SK-N-SH (cell line): ENCODE measurements at places on chromosomes 4 and X.

- DNase-seq: no peak
Observed at GRCh38 chr4:8585721-8586212, 5.6 kb downstream of the GPR78 start.

DNA sequence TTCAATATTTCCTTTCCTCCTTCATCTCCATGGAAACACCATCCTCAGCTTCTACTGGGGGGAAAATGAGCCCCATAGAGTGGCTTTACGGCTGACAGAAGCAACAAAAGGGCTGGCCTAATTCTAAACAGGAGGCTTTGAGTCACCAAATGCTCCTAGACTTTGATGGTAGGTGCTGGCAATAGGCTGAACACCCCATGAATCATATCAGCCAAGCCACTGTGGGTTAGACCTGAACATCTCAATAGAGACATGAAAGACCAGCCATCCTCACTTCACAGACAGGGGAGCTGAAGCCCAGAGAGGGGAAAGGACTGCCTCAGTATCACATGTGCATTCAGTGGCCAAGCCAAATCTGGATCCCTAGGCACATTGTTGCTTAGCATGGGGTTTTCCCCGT, 107.6 kb downstream of the AMER1 start:
- DNase-seq: no peak

- no peak for DNase-seq
Observed at GRCh38 chr4:165766018-165766417, 107.0 kb upstream of the TLL1 start.

GRCh38 chrX:9122519-9123245, 88.8 kb upstream of the FAM9B start:
- DNase-seq: no peak

GRCh38 chrX:70034646-70035045, 15.1 kb downstream of the AWAT2 start:
- no peak for DNase-seq

DNA sequence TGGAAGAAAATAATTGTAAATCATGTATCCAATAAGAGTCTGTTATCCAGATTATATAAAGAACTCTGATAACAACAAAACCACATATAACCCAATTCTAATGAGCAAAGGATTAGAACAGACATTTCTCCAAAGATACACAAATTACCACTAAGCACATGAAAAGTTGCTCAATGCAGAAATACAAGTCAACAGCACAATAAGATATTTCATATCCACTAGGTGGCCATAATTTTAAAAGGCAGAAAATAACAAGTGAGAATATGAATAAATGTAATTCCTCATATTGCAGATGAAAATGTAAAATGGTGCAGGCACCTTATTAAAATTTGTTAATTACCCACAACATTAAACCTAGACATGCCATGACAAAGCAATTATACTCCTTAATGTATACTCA, 73.9 kb upstream of the ZCCHC13 start:
- DNase-seq: no peak

GRCh38 chrX:103464072-103464773, 55.1 kb downstream of the RAB40A start:
- DNase-seq: peak; percentile 37

DNA sequence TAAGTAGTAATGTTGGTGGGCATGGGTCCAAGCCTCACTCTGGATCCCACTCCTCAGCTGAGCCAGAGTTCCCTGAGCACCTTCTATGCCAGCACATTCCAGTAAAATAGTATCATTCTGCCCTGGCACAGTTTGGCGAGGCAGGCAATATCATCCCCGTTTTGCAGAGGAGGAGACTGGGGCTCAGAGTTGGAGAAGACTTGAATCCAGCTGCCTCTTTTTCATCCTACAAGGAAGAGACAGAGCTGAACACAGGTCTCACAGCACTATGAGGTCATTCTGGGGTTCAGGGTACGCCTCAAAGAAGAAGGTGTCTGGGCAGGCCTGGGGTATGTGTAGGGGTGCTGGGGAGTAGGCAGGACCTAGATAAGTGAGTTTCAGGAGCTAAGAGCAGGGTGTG, 103.9 kb upstream of the STX18 start:
- DNase-seq: no peak

- DNase-seq: no peak
Observed at GRCh38 chrX:133702230-133702629, 283.2 kb downstream of the GPC3 start.

- DNase-seq: no peak
Observed at GRCh38 chr4:119151161-119151560, 15.5 kb downstream of the MYOZ2 start.

- no peak for DNase-seq
Observed at GRCh38 chrX:55098691-55099090, 9.9 kb downstream of the PAGE2 start.

DNA sequence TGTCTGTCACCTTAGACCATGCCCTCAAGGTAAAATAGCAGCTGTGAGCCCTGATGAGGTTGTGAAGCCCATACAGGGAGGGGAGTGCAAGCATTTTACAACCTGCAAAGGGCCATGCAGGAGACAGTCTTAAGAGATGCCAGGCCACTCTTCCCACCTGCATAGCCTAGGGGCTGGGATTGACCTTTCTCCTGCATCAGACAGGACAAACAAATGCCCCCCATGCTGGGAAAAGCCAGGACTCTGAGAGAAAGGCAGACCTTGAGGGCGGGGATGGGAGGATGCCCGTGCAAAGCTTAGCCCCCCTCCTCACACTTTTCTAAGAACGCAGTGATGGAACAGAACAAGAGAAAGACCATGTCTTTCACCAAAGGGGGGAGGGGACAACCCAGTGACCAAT, 137.9 kb upstream of the MAMLD1 start:
- DNase-seq: no peak

- DNase-seq: no peak
Observed at GRCh38 chr4:135123632-135124031, 922.0 kb upstream of the PABPC4L start.

- DNase-seq: no peak
Observed at GRCh38 chr4:107600983-107601382, 119.1 kb downstream of the PAPSS1 start.

GRCh38 chr4:100189820-100190642, at the start of gene DDIT4L:
Gene DDIT4L (minus strand): TSS chr4:100190468. CDS start chr4:100189983, 485 bp downstream.
- peak; percentile 72 for DNase-seq

DNA sequence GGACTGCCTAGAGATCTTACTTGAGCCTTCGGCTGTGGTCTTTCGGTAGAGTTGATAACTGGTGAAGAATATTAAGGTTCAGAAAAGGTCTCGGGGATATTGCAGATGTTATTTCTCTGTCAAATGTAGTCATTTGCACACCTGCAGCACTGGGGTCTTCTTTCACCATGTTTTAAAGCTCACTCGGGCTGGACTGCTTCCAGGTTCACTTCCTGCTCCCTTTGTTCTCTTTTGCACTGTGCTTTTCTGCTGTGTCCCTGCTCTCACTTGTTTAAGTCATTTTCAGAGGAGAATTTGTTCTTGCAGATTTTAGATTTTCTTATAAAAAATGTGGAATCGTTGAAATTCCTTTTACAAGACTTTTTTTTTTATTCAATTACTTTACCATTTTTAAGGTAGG, 68.5 kb downstream of the BMPR1B start:
- DNase-seq: no peak

DNA sequence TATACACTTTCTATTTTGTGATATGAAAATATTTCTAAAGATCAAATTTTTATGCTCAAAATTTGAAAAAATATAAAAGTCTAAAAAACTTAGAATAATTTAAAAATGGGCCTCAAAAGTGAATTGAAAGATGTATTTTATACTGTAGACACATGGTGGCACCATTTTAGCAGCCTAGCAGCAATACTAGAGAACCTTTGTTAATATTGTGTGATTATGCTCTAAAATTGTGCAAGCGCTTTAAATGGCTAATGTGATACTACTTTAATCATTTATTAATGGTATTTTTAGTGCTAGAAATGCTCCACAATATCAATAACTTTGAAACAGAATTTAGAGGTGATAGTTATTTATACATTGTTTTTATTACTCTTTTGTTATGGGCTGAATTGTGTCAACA, 3.7 kb upstream of the GUF1 start:
- no peak for DNase-seq

DNA sequence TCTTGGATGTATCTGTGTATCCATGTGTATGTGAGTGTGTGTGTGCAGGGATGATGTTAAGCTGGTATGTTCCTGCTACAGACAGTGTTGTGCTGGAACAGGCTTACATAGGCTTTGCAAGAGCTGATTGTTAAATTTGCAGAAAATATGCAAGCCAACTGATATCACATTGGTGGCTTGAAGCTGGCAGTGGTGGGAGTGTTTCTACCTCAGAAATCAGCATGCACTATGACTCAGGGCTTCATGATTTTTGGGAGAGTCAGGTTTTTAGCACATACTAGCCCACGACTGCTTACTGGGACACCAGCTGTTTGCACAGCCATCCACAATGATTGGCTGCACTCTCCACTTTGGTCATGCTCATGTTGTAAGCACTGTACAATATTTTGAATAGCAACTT, 261.8 kb downstream of the DHX15 start:
- DNase-seq: no peak

GRCh38 chrX:137227151-137227550, 193.4 kb upstream of the GPR101 start:
- no peak for DNase-seq

GRCh38 chr4:110586131-110586850, 36.6 kb downstream of the PITX2 start:
- DNase-seq: peak; percentile 37

DNA sequence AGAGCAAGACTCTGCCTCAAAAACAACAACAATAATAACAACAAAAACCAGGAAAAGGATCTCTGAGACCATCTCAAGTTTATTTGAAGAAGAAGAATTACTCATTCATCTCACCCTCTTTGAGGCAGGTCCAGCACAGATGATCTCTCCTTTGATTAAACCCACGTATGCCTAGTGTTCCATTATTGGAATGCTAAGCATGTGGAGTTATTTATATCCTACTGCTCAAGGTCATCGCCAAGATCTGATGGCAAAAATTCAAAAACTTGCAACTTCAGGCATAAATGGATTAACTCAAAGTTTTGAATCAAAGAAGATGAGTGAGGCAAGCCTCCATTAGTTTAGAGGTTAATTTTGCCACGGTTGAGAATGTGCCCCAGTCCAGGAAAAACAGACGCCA, 184.2 kb downstream of the DHRSX start:
- DNase-seq: no peak

- no peak for DNase-seq
Observed at GRCh38 chr4:165864271-165864670, 8.8 kb upstream of the TLL1 start.

- no peak for DNase-seq
Observed at GRCh38 chr4:102554992-102555391, 53.8 kb downstream of the NFKB1 start.

DNA sequence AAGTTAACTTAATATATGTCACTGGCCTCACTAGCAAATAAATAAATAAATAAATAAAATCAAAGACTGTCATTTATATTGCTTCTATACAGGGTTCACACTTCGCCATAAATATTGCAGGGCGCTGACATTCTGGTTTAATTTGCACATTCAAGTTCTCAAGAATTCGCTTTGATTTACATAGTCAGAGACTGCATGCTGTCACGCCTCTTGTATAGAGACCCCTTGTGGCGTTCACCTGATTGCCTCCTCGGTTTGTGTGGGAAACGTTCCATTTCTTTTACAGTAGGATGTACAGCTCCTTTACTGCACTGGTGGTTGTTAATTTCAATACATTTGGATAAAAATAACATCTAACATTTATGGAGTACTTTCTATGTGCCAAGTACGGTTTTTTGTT, 71.3 kb upstream of the ADGRG2 start:
- no peak for DNase-seq

DNA sequence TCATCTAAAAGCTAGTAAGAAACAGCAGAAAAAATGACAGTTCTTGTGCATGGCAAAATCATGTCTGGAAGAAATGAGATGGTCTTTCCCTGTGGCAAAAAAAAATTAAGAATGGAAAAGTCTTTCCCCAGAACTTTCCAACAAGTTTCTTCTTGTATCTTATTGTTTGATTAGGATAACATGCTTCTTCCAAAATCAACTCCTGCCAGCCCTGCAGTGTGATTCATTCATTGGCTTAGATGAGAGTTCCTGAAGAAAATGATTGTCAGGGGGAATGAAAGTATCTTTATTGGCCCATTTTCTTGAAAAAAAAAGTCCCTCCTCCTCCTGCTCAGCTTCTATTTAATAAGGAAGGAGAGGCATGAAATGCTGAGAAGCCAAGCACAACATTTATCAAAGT, 407.7 kb downstream of the ARAP2 start:
- DNase-seq: no peak

- DNase-seq: no peak
Observed at GRCh38 chr4:177489471-177490246, 47.4 kb upstream of the AGA start.

GRCh38 chr4:20126906-20127305, 124.8 kb upstream of the SLIT2 start:
- DNase-seq: no peak

- DNase-seq: no peak
Observed at GRCh38 chrX:25503826-25504225, 488.1 kb upstream of the ARX start.

DNA sequence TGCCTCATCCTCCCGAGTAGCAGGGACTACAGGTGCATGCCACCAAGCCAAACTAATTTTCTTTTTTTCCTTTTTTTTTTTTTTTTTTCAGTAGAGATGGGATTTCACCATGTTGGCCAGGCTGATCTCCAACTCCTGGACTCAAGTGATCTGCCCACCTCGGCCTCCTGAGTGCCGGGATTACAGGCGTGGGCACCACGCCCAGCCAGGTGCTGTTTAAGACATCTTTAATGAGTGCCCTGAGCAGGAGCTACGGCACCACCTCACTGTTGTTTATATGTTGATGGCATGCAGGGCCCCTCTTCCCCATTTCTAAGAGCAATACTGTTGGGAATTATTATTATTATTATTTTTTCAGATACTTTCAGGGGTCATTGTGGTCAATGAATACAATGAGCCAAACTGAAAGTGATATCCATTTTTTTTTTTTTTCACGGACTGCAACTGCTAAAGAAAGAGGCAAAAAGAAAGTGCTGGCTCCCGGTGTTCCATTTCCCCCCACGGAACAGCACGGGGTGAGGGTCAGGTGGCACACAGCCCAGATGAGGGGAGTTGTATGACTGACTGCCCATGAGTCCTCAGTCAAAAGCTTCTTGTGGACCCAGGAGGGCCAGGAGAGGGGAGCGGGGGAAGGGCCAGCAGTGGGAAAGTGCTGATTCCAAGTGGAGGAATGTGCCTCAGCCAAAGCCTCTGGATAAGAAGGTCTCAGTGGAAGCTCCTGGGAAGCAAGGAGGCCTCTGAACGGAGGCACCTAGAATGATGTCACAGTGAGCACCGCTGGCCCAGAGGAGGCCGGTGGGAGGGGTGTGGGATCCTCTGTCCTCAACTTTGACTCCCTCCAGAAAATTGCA, 101.8 kb upstream of the HPF1 start:
- DNase-seq: no peak

- no peak for DNase-seq
Observed at GRCh38 chr4:74896595-74896994, 36.3 kb upstream of the PARM1 start.
